ENCODE measurements at places on chromosomes 16 and 17.
A peak's percentile ranks its signal among the peaks of the same experiment; 100 is the strongest.

GRCh38 chr16:84810518-84811273 is 9.1 kb upstream of the CRISPLD2 start:
- DNase-seq = no peak

GRCh38 chr16:4116325-4117249 is at the start of gene ADCY9:
Gene ADCY9, minus strand, starts transcription at chr16:4116442. Its CDS starts 1,000 bp downstream, at chr16:4115442.
- DNase-seq = no peak

DNA sequence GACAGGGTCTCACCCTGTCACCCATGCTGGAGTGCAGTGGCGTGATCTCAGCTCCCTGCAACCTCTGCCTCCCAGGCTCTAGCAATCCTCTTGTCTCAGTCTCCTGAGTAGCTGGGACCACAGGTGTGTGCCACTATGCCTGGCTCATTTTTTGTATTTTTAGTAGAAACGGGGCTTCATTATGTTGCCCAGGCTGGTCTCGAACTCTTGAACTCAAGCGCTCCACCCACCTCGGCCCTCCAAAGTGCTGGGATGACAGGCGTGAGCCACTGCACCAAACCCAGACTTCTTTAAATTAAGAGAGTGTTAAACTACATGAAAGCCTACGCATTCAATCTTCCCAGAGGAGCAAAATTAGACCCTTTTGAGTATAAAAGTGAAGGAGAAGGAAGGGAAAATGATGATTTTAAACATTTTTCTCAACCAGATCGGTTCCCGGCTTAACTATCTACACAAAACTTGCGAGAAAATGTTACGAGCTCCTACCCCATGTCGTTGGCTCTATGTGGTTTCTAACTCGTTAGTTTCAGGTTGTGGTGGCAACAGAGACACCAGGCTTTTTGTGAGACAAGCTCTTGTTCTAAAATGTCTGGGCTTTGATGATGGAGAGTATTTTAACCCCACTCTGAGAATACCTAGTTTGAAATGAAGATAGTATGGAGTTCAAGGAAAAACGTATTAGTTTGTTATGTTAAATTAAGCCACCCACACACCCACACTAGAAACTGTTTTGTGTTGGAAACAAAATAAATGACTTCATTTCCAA is 26.3 kb downstream of the STAT5B start:
- no peak for DNase-seq

DNA sequence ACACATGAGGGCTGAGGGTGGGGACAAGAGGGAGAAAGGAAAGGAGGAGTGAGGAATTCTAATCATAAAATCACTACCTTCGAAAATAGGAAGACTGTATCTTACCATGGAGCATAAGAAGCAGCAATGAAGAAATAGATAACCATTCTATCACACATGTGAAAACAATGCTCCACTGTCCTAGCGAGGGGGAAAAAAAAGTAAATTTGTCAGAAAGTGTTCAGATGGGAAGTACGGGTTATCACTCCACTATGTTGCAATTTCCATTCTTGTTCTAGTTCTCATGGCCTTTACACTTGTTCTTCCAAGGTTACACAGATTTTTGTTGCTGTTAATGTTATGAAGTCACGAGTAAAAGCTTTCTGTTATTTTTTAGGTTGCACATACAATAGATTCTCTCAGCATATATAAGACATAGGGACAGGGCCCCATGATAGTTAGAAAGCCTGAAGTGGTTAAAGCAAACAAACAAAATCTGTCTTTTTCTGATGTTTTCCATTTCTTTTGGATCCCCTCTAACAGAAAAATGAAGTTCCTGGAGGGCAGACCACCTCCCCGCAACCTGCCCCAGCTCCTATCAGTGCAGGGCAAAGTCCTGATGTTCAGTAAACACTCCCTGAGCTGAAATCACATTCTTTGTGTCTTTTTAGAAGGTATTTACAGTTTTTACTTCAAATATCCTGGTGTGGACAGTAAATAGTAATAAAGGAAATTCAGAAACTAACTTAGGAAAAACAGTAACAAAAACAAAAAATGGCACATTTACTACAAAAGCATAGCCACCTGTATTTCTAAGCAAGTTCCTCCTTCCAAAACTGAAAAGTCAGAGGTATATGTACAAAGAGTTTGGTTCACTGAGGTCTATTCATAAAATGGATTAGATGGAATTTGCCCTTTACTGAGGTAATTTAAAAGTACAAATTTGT is 13.7 kb downstream of the MMD start:
- DNase-seq = no peak

- DNase-seq = no peak
These were observed 55.7 kb downstream of the WSB1 start for GRCh38 chr17:27349540-27350021.

- DNase-seq = no peak
These were observed 10.2 kb downstream of the GP2 start for GRCh38 chr16:20317117-20317516.

DNA sequence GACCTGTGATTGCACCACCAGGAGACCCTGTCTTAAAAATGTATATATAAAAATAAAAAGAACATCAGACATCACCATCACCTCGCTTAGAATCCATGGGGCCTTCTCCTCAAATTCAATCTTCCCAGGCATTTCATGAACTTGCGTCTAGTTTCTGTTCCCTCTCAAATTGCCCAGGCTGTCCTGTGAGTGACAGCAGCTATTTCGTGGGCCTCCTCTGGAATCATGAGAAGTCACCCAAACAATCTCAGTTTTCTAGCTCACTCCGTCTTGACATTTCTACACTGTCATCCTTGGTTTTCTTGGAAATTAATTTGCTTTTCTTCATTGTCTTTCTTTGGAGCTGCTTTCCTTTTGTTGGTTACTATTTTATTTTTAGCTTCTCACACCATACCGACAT is 7.3 kb downstream of the SLC52A1 start:
- no peak for DNase-seq

GRCh38 chr16:751152-752006 is 9.2 kb upstream of the MSLN start:
- DNase-seq = no peak

DNA sequence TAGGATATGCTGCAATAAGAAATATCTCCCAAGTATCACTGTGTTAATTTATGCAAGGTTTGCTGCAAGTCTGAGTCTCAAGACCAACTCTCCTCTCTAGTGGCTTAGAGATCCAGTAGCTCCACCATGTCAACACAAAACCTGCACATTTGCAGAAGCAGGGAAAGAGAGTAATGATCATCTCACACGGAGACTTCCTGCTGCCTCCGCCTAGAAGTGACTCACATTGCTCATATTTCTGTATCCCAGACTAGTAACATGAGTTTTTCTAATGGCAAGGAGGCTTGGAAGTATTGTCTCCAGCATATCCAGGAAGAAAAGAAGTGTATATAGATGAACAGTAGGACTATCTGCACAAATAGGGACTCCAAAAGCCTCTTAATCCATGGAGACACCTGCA is 15.0 kb upstream of the IRX6 start:
- DNase-seq = no peak

DNA sequence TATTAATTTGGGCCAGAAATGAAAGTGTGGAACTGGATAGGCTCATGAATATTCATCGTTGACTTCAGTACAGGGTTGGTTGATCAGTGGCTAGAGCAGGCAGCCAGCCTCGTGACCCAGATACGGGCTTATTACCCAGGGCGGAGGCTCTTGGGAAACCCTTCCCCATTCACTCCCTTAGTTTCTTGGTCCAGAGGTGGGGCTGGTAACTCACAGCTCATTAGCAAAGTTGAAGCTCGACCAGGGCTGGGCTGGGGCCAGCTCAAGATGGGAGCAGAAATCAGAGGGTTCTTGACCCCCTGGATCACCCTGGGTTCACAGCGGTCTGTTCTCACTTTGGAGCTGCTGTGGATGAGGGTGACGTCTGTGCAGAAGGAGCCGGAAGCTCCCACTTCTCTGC is 44.6 kb upstream of the GSE1 start:
- DNase-seq = no peak

DNA sequence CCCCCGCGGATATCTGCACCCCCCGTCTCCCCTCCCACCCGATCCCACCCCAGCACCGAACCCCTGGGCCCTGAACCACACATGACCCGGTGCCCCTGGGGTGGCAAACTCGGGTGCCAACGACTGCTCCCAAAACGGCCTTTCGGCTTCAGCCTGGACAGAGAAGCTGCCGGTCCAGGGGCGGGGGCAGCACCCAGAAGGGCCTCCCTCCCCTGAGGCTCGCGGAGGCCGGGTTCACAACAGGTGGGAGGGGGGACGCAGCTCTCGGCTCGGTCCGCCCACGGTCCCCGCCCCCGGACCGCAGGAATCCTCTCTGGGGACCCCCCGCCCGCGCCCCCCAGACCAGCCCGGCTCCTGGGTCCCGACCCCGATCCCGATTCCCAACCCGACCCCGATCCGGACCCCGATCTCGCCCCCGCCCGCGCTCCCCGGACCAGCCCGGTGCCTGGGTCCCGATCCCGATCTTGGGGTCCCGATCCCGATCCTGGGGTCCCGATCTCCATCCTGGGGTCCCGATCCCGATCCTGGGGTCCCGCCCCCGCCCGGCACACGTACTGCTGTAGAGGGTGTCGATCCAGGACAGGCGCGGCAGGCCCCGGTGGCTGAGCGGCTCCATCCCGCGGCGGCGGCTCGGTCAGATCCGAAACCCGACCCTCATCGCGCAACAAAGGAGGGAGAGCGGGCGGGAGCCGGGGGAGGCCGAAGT is 516 bp downstream of the ABR start:
- peak; percentile 75 for DNase-seq

DNA sequence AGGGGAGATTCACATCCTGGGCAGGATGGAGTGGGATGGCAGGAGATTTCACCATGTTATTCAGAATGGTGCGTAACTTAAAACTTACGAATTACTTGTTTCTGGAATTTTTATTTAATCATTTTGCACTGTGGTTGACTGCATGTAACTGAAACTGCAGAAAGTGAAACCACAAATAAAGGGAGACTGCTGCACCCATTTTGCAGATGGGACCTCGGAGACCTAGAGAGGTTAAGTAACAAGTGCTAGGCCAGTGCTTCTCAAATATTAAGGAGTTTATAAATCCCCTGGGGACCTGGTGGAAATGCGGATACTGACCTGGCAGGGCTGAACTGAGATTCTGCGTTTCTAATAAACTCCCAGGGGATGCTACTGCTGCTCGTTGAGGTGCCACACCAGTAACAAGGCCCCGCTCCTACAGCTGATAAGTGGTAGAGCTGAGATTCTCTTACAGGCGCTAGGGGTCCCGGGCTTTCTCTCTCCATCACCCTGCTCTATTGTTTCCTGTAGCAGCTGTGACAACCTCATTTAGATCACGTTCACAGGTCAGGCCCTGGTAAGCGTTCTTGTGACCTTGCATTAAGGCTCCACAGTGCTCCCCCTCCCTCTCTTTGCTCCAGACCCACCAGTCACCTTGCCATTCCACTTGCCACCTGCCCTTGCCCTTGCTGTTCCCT is 167.1 kb upstream of the CDH13 start:
- no peak for DNase-seq

DNA sequence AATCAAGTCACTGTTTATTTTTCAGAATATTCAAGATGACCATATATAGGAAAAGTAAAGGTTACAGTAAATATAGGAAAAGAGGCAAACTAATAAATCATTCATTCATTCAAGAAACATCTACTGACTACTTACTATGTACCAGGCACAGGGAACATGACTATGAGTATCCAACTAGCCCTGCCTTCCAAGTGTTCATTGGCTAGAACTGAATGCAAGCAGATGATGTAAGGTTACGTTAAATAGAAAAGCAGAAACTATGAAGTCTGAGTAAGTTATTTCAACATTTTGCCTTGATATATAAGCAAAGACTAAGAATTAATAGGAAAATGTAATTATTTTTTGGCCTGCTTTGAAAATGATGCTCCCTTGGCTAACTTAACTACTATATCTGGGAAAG is 36.7 kb downstream of the SPAG9 start:
- no peak for DNase-seq

GRCh38 chr17:16377941-16378341 is 3.0 kb upstream of the UBB start:
- DNase-seq = no peak

DNA sequence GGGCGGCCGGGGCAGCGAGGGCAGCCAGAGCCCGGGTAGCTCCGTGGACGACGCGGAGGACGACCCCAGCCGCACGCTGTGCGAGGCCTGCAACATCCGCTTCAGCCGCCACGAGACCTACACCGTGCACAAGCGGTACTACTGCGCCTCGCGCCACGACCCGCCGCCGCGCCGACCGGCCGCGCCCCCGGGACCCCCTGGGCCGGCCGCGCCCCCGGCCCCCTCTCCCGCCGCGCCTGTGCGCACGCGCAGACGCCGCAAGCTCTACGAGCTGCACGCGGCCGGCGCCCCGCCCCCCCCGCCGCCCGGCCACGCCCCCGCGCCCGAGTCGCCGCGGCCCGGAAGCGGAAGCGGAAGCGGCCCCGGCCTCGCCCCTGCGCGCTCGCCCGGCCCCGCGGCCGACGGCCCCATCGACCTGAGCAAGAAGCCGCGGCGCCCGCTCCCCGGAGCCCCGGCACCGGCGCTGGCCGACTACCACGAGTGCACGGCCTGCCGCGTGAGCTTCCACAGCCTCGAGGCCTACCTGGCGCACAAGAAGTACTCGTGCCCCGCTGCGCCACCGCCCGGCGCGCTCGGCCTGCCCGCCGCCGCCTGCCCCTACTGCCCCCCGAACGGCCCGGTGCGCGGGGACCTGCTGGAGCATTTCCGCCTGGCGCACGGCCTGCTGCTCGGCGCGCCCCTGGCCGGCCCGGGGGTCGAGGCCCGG is 36.1 kb upstream of the ZC3H18 start:
- peak; percentile 85 for DNase-seq

DNA sequence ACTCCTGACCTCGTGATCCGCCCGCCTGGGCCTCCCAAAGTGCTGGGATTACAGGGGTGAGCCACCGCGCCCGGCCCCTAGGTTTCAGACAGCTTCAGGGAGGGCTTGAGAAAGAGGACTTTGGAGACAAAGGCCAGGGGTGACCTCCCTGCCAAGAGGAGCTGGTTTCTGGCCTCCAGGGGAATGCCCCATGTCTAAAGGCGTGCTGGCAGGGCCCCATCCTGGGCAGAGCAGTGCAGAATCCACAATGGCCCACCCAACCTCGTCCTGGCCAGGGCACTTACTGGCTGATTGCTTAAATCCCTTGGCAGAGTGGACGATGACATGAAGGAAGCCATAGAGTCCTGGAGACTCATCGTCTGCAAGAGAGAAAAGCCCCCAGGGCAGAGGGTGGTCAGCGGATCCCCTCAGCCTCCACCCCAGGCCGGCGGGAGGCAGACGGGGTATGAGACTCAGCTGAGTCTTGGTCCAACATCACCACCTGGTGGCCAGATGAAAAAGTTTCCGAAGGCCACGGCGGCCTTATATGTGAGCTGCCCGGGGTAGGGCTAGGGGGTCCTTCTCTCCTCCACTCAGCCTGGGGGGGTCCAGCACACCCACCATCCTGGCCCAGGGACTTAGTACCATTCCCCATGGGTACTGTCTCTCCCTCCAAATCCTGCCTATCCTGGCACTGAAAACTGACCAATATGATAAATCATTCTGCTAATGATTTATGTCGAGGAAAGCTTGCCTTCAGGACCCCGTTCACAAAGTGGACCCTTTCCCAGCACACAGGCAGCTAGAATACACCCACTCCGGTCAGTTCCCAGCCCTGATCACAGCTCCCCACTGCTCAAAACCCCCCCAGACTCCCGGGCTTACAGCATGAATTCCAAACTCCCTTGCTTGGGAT is 59.1 kb downstream of the TIMM22 start:
- peak; percentile 85 for DNase-seq

GRCh38 chr16:89637379-89637778 is 20.1 kb downstream of the CHMP1A start:
- no peak for DNase-seq

All from ascending aorta (tissue), 2 donors.